ENCODE measurements at places on chromosomes 3 and 15.

GRCh38 chr3:11953350-11953749 is 50.8 kb upstream of the SYN2 start:
- DNase-seq = no peak

DNA sequence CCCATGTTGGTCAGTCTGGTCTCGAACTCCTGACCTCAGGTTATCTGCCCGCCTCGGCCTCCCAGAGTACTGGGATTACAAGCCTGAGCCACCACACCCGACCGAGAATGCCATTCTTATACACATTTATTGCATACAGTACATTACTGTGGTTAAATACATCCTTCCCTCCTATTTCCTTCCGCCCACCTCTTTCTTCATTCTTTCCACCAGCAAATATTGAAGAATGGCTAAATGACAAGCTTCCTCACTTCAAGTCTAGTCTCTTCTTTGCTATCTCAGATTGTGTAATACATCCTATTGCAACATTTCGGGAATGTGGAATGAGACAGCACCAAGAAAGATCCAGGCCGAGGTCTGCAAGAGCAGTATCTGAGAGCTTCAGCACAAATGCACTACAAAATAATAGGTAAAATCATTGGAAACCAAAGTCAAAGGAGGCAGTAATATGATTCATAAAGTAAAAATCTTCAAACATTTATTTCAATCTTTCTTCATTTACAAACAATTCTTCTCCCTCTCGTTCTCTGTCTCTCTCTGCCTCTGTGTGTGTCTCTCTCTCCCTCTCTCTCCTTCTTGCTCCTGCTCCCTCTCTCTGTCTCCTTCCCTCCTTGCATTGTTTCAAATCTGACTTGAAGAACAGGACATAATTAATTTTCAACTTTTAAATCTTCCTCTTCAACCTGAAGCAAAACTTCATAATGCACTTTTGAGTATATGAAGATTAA is 94.7 kb upstream of the TGFBR2 start:
- DNase-seq = no peak

DNA sequence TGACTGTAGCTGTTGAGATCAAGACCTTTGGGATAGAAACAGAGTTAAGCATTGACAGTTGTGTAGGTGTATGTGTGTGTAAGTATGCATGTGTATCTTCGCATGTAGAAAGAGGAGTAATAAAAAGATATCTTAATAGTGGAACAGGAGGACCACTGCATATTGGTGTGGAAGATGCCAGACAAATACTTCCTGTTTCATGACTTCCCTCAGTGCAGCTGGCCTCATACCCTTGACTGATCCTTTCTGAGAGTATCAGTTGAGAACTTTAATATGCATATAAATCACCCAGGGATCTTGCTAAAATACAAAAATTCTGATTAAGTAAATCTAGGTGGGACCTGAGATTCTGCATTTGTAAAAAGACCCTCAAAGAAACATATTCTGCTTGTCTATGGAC is 8.5 kb upstream of the ZBED2 start:
- no peak for DNase-seq

DNA sequence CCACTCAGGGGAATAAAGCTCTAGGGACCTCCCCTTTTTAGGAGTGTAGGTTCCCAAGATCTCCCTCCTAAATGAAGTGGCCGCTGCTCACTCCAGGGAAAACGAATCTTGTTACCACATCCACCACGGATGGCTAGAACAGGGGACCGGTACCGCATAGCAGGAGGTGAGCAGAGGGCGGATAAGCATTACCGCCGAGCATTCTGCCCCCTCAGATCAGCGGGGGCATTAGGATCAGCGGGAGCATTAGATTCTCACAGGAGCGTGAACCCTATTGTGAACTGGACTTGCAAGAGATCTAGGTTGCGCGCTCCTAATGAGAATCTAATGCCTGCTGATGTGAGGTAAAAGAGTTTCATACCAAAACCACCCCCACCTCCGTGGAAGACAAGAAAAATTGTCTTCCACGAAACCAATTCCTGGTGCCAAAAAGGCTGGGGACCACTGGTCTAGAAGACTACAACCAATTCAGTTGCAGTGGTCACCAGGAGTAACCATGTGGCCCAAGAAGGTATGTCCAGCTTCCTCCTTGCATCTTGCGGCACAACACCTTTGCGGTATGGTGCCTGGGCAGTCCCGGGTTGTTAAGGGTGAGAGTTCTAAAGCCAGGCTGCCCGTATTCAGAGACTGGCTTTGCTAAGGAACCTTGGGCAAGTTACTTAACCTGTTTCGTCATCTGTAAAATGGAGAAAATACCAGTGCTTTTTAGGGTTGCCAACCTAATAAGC is 1.1 kb upstream of the SS18L2 start:
- DNase-seq = no peak

DNA sequence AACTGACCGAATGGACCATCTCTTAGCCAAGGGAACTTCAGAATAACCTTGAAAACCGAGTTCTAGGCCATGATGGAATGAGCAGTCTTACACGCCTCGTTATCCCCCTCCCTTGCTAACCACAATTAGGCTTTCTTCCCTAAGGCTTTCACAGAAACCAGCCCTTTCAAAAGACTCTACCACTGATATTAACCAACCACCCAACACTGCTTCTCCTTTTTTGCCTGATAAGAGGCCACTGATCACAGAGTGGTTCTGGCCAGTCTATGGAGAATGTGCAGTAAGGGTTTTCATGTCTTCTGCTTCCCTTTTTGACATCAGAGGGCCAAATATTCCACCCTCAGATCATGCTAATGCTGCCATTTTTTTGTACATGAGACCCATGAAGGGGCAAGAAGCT is 59.3 kb downstream of the MCF2L2 start:
- DNase-seq = no peak

DNA sequence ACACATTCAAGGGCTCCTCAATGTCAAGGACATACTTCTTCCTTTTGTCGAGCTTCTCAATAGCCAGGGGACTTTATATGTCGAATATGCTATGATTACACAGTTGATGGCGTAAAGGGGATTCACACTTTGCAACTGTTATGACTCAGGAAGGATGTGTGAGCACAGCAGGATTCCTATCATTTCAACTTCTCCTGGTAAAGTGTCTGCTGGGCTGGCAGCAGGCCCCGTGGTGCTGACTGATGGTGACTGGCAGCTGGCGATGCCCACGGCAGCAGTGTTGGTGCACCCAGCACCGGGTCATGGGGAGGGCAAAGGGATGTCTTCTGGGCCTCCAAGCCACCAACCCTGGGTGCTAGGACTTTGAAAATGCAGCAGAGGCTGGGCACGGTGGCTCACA is 44.8 kb upstream of the GNB5 start:
- no peak for DNase-seq

DNA sequence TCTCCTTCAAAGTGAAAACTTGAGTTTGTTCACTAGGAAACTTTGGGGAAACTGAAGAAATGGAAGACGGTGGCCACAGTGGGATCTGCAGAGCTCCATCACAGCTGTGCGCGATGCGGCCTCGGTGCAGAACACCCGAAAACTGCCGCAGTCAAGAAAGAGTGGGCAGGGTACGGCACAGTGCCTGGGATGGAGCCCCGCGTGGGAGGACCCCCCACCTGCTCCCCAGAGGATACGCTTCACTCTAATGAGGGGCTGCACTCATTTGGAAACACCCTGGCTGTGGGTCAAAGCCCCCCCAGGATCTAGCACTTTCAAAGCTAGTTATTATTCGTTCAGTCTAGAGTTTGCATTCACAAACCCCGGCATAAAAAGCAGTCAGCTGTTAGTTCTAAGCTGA is 9.5 kb downstream of the ADAMTS17 start:
- no peak for DNase-seq

DNA sequence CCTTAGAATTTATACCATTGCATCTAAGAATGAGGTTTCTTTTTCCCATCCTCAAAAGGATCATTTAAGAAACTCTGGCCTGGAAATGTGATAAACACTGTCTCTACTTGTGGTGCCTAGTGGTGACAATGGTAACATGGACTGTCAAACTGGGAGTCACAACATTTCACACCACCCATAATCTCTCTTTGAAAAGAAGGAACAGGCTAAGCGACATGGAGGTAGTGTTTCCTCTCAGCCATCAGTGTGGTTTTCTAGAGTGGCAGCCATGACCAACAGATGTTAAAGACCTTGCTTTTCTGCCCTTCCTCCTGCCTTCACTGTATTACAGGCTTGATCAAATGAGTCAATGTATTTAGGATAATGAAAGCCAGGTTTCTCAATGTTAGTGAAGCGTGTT is 283.1 kb upstream of the STAC start:
- no peak for DNase-seq

GRCh38 chr15:69444686-69445085 is 7.9 kb upstream of the RPLP1 start:
- no peak for DNase-seq

GRCh38 chr3:14436954-14437281 is 34.5 kb downstream of the SLC6A6 start:
- no peak for DNase-seq

DNA sequence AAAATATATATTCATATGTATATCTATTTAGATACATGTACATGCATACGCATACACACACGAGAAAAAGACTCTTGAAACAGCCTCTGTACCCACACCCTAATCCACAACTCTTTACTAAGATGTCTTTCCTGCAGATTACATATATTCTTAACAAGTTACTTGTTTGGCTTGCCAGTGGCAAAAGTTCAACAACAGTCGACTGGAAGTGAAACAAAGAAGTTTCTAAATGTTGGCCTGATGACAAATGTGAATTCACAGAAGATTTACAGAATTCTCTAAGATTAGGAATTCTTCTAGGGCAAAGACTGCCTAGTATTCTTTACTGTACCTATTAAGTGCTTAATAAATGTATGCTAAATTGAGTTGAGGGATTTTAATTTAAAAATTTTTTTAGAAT is 116.8 kb downstream of the CDIN1 start:
- DNase-seq = no peak

GRCh38 chr3:171741377-171741776 is 68.9 kb downstream of the PLD1 start:
- DNase-seq = no peak

GRCh38 chr15:96027501-96027900 is 303.0 kb upstream of the NR2F2 start:
- DNase-seq = no peak

DNA sequence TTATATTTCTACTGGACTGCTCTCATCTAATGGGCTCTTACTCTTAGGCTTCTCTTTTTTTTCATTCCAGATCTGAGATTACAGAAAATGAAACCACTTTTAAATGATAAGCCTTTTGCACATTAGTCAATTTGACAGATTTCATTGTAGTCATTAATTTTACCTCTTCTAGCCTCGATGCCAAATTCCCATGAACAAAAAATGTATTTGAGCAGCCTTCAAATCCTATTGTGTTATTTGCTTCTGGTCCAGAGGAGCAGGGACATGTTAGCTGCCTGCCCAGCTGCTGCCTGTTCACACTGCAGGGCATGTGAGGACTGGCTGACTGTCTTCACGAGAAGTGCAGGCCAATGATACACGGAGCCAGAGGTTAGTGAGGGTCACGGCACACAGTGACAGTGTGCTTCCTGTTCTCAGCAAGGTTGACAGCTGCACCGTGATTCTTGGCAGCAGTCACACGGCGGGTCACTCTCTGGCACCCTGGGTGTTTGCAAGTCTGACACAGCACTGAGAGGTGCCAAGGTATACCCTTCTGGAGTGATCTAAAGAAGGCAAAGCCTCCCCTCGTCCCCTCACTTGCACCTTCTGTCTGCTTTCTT is 40.8 kb downstream of the KAT2B start:
- no peak for DNase-seq
